ENCODE measurements at places on chromosomes 3 and 15. TPM values are rescaled to one million over a fixed set of nuclear protein-coding genes. Genes with fewer than 3 reads are reported as not detected.

- no peak for DNase-seq
Measured at GRCh38 chr3:14282706-14283075, 104.1 kb downstream of the LSM3 start.

Gene UBE2E2
- polyA plus RNA-seq: 14.2 TPM

GRCh38 chr15:69656271-69657030 is 203.8 kb downstream of the RPLP1 start:
- DNase-seq: no peak

Gene CPLX3
- polyA plus RNA-seq: not detected

Gene C3orf22
- not detected for polyA plus RNA-seq

DNA sequence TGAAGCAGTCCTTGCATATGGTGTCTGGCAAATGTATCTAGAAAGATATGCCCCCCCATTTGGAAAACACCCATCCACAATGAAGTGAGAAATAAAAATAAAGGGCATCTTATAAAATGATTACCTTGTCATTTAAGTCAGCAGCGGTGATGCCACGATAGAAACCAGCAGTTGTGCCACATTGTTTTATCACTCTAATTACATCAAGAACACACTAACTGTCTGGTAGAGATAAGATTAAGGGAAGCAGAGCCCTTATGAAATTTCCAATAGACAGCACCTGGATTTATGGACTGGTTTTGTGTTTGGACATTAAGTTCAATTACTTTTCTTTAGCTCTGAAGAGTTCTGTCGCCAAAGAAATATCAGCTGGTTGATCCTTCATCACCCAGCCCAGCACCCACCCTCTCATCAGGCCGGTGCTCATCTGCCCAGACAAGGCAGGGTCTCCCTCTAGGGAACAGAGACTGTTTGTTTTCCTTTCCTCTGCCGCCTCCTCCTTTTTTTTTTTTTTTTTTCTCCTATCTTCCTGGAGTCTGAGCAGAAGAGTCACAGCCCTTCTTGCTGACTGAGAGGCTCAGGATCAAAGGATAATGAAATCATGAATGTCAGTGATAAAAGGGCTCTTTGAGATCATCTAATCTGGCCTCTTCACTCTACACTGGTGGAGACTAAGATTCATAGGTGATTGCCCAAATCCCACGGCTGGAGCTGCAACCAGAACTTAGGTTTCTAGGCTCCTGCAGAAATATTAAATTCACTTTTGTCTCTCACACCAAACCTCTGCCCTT is 464.1 kb downstream of the NTRK3 start:
- DNase-seq: no peak

Gene DPPA4
- polyA plus RNA-seq: not detected

DNA sequence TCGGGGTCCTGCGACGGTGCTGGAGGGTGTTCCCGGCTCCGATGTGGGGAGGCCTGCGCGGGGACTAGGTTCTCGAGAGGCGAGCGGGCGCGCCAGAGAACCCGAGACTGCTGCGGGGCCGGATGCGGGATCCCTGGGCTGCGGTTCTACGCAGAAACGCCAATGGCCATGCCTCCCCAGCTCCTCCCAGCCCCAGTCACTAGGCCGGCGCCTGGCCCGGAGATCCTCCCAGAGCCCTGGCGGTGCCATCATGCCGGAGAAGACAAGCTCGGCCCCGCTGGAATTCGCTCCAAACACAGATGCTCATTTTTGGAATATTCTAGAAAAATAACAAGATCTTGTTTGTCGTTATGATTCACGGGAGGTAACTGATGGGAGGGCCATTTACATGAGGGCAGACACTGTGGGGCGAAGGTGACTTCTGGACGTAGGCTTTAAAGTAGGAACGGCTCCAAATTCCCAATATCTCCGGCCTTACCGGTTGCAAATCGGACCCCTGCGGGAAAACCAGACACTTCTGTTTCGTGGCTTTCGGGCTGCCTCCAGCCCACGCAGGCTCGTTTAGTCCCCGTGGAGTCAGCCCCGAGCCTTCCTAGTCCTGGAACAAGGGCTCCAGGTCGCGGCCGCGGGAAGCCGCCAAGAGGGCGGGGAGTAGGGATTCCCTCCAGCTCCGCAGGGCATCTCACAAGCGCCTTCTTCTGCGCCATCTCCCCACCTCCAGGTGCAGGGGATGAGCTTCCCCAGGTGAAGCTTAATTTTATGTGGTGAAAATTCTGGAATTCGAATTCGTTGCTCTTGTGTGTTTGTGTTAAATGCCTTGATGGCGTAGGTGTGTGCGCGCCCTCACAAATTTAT is 74.8 kb upstream of the POLG start:
- no peak for DNase-seq

DNA sequence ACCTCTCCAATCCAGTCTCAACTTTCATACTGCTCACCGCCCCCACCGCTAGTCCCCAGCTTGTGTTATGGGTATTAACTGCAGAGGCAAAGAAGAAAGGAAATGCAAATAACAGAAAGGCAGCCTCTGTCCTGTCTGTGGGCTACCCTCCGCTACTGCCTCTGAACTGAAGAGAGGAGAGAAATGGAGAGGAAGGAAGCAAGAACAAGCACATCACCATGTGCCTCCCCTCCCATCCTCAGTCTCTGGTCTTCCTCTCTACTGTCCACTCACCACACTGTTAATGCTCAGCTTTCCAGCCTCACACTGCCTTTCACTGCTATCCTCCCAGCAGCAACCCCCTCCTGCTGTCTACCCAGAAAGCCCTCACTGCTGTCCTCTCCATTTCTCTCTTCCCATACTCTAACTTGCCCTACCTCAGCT is 139.0 kb upstream of the SLC2A2 start:
- DNase-seq: no peak

Gene CIDEC
- polyA plus RNA-seq: 4.4 TPM

Gene SPATA12
- polyA plus RNA-seq: not detected

GRCh38 chr15:96750361-96750760 is 419.9 kb downstream of the NR2F2 start:
- DNase-seq: no peak

- DNase-seq: no peak
Measured at GRCh38 chr3:150543128-150543527, 3.2 kb downstream of the SERP1 start.

Gene CAMP
- not detected for polyA plus RNA-seq

Gene GABRG3
- polyA plus RNA-seq: not detected

Gene GOLGA8T
- polyA plus RNA-seq: not detected

DNA sequence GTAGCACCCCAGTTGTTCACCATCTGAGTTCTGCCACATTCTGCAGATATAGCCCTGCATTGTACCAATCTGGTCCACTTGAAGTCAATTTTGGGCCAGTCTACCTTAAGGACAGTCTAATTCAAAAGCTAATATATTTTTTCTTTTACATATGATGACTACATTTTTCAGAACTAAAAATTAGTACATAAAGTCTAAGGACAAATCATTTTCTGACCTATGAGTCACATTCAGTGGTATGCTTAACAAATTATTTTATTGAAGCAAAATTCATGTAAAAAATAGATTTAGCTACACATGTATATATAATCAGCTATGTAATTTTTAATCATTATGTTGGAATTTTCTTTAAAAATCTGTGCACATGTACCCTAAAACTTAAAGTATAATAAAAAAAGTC is 52.1 kb upstream of the IL12A start:
- no peak for DNase-seq

DNA sequence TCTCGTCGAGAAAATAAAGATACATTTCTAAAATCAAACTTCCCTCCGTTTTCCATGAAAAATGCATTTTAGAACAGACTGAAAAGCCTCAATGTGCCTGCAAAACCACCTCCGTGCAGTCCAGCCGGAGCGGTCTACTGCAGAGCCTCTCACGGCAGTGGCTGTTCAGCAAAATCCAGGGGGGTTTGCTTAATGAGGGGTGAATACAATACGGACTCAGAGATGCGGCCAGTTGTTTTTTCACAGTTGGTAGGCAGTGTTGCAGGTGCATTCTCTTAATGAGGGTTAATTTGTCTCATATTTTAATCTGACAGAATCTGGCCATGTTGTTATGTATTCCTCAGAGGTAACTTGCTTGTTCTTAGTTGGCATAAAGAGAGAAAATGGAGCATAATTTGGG is 223.0 kb downstream of the EBLN2 start:
- DNase-seq: no peak

DNA sequence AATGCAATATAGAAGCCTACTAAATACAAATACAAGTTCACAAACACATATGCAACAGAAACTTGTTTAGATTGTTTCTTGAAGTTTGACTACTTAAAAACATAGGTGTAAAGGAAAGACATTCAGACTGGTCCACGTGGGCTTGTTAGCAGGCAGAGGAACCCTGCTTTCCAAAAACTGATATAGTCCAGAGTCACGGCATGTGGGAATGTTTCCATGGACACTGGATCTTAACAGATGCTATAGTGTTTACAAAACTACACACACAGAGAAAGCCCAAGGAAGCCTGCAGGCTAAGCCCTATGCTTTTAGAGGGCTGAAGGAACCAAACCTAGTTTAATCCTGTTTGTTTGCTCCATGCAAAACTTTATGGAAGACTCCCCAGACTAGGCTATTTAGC is 45.2 kb upstream of the LRRC58 start:
- no peak for DNase-seq

GRCh38 chr15:66747886-66748707 is 46.1 kb downstream of the SMAD6 start:
- DNase-seq: no peak

Gene C2CD4A
- 6.7 TPM for polyA plus RNA-seq

- no peak for DNase-seq
Measured at GRCh38 chr3:148757238-148758215, 59.8 kb downstream of the AGTR1 start.

Gene ZMAT3
- 2.0 TPM for polyA plus RNA-seq

GRCh38 chr15:67201136-67201535 is 53.3 kb downstream of the AAGAB start:
- no peak for DNase-seq

Gene TOMM70
- polyA plus RNA-seq: 51.1 TPM

Gene EFHB
- polyA plus RNA-seq: not detected

GRCh38 chr3:151047636-151048035 is 37.8 kb upstream of the MED12L start:
- DNase-seq: no peak

DNA sequence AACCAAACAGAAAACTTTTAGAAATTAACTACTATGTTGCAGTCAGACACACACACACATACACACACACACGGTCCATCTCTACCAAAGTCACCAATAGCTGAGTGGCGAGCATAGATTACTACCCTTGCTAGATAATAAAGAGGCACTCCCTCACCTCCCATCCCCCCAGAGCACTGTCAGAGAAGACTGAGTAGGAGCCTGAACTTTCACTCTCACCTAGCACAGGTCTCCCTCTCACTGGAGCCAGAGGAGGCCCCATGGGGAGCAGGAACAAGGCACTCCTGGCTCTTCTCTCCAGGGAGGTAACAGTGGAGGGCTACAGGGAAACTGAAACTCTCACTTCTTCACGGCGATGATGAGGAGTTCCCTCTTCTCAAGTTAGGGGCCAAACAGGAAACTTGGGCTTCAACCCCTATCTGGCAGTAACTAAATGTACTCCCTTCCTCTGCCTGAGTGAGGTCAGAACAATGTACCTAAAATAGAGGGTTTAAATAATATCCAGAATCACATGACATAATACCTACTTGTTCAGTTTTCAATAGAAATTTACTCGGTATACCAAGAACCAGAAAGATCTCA is 975.3 kb upstream of the GBE1 start:
- no peak for DNase-seq

GRCh38 chr15:76011627-76012551 is at the start of gene NRG4:
Gene NRG4, minus strand, starts transcription at chr15:76012424. Its CDS starts 1,194 bp downstream, at chr15:76011230.
- no peak for DNase-seq

DNA sequence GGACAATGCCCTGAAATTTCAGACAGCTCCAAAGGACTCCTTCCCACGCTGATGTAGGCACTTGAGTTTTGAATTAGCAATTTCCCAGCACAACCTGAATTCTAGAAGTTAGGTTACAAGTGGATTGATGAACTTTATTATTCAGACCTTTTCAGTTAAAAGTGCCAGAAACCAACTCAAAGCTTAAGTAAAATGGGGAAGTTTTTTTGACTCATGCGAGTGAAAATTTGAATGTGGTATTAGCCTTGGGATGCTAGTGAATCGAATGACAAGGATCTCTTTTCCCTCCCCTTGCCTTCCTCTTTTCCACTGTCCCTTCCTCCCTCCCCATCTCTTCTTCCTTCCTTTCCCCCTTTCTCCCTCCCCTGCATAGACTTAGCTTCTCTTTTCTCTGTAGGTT is 295.1 kb upstream of the PROK2 start:
- DNase-seq: no peak

GRCh38 chr3:106714400-106714799 is 662.8 kb upstream of the CCDC54 start:
- DNase-seq: no peak

Gene MAP2K1
- polyA plus RNA-seq: 66.9 TPM

- peak; percentile 9 for DNase-seq
Measured at GRCh38 chr3:38564631-38565338, 68.6 kb downstream of the EXOG start.

GRCh38 chr3:155745795-155746550 is 1.1 kb upstream of the PLCH1 start:
- DNase-seq: no peak

Gene CDCP1
- 0.21 TPM for polyA plus RNA-seq

Gene P2RY1
- 0.25 TPM for polyA plus RNA-seq

GRCh38 chr3:77038468-77038929 is 1.4 kb upstream of the ROBO2 start:
- DNase-seq: peak; percentile 31

DNA sequence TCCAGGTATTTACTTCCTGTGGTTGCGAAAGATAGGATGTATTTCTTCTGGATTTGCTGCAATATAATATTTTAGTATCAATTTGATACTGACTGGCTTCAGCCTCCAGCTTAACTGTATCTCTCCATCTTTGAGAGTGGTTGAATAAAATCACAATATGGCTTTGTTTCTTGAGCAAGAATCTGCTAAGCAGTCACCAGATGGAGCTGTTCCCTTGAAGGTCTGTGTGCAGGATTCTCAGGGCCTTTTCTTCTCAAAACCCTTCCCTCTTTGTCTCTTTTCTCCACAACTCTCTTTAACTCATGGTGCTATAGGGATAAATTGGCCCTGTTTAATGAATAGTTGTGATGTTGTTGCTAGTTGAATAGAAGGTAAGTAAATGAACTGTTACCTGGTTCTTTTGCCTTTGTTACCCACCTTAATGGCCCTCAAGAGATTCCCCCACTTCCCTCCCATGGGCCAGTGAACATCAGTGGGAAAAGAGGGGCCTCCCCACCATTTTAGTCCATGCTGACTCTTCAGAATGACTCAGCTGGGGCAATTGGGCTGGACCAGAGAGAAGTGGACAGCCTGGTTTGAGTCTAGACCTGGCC is 34.8 kb upstream of the RAB6B start:
- DNase-seq: no peak

- DNase-seq: no peak
Measured at GRCh38 chr3:142275856-142276255, 50.5 kb upstream of the GK5 start.

DNA sequence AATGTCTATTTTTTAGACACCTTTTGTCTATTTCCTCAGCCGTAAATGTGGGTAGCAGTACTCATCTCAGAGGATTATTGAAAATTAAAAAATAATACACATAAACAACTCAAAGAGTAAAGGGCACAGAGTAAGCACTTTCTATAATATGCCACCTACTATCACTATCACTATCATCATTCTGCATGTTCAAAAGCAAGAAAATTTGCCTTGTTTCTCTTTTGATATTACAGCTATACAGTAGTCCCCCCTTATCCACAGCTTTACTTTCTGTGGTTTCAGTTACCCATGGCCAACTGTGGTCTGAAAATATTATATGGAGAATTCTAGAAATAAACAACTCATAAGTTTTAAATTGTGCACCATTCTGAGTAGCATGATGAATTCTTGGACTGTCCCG is 27.7 kb downstream of the CLASP2 start:
- DNase-seq: no peak

Gene MFGE8
- polyA plus RNA-seq: 218 TPM

GRCh38 chr3:152381881-152382295 is 113.2 kb downstream of the MBNL1 start:
- DNase-seq: no peak
